Activated CD4-positive, alpha-beta memory T cell treated with anti-CD3 and anti-CD28 coated beads for 36 hours (primary cell): ENCODE measurements at places on chromosomes 16 and 17.

DNA sequence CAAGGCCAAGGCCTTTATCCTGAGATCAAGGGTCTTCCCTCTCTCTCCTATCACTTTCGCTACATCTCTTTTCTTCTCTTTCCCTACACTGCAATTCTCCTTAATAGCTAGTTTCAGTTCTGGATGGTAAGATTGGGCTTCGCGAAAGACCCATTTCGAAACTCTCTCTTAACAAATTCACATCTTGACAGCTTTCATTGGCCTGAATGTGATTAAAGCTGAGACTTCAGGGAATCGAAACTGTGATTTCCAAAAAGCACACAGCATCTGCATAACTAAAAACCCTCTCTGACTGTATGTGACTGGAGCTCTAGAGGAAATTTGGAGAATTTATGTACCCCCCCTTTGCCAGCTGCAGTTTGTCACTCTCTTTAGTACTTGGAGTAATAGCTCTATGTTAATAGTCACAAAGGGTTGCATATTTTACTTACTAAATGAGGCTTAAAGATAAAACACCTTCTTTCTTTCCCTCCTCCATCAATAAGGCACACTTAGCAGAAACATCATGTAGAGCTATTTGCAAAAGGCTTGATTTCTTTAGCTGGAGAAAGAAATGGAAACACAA lies 105.3 kb upstream of the FAM20A start:
- DNase-seq, result no peak

GRCh38 chr16:3590736-3591435 lies 13.7 kb upstream of the NLRC3 start:
- no peak for DNase-seq

GRCh38 chr17:35752945-35753764 lies at the start of gene GAS2L2:
Gene GAS2L2, minus strand, starts transcription at chr17:35753239. Its CDS starts 389 bp downstream, at chr17:35752850.
- no peak for DNase-seq

DNA sequence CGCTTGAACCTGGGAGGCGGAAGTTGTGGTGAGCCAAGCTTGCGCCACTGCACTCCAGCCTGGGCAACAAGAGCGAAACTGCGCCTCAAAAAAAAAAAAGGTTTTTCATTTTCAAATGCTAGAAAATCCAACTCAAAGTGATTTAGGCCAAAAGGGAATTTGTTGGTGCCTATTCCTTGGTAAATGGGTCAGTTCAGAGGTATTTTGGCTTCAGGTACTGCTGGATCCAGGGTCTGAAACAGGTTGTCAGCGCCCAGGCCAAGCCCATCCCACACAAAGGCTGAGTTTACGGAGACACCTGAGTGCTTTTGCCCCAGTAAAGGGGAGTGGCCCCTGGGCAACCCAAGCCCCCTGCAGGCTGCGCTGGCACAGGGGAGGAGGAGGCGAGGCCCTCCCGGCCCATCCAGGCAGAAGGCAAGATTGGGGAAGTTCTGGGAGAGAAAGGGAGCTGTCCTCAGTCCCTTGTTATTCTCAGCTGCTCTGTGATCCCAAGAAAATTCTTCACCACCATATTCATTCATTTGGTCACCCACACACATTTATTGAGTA lies 8.5 kb upstream of the JPH3 start:
- no peak for DNase-seq

- DNase-seq, result no peak
These were observed 201.7 kb downstream of the NPIPB11 start for GRCh38 chr16:29204806-29205135.

DNA sequence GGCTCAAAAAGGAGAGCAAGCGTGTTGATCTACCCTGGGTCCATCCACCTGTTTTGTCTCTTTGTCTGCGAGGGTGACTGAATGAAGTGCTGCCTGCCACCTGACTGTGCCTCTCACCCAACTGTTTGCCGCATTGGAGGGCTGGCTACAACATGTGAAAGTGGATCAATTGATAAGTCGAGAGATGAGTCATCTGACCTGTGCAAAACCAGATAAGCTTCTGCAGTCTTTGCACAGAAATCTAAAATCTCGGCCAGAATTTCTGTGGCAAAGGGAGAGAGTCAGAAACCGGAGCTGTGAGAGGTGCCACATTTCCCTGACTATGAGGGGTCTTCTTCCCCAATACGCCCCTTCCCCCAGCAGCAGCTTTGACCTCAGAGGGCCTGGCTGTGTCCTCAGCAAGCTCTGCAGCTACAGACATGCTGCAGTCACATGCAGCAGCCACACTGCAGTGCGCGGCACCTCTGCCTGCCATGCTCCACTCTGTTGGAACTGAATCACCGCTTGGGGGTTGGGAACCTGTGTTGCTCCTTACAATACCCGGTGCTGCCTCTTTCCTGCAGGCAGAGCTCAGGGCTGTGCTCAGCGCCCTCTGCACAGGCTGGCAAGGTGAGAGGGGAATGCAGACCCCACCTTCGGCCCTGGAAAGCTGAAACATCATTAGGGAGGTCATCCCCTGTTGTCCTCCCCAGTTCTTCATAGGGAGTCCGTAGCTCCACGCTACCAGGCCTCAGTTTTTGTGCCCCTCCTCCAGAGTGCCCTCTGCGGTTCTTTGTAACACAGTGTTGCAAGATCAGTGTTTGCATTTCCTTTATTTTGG lies 16.2 kb upstream of the HAS3 start:
- DNase-seq, result peak; percentile 62

GRCh38 chr16:85963753-85964285 lies 64.9 kb downstream of the IRF8 start:
- DNase-seq, result no peak

DNA sequence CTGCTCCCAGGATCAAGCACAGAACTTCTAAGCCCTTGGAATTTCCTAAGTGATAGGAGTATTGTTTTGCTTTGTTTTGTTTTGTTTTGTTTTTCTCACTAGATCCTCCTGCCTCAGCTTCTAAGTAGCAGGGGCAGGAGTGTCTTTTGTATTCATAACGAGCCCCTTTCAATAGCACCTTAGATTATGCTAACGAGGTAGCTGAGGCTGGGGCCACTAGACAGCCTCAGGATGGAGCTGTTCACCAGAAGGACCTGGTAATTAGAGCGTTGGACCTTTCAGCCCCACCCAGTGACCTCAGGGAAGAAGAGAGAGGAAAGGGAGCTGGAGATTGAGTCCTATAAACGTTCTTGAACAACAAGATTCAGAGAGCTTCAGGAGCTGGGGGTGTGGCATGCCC lies 43.6 kb downstream of the IKZF3 start:
- no peak for DNase-seq

GRCh38 chr16:56332464-56333079 lies 92.8 kb downstream of the AMFR start:
- peak; percentile 32 for DNase-seq

DNA sequence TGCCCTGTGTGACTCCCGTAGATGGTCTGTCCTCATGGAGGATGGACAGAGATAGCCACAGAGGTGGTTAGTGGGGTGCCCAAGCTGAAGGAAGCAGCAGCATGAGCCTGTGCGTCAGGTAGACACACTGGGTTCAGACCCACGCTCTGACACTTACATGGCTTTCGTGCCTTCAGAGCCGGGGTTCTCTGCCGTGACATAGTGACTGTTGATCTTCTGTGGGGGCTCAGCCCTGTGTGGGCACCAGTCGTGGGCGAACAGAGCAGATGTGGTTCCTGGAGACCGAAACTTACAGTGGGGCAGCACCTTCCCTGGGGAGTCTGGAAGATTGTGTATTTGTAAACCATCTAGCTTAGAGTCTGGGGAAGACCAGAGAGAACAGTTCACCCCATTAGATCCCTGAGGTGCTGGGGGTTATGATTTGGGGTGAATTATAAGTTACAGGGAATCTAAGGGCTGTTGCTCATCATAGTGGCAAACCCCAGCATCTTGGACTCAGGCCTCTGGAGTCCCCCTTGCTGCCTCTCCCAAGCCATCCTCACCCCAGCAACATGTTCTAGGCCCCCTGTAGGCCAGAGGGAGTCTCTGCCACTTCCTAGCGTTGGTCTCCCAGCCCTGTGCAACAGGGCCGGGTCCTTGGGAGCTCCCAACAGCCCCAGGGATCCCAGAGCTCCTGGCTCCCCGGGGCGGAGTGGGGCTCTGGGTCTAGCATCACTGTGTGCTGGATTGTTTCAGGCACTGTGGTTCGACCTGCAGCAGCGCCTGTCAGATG lies 28.6 kb downstream of the NECAB2 start:
- no peak for DNase-seq

- DNase-seq, result no peak
These were observed 34.5 kb upstream of the KDM8 start for GRCh38 chr16:27168790-27169189.

GRCh38 chr16:16149710-16150116 lies 73.6 kb downstream of the ABCC6 start:
- no peak for DNase-seq

GRCh38 chr17:14199601-14200000 lies 37.1 kb downstream of the CDRT15 start:
- DNase-seq, result no peak

DNA sequence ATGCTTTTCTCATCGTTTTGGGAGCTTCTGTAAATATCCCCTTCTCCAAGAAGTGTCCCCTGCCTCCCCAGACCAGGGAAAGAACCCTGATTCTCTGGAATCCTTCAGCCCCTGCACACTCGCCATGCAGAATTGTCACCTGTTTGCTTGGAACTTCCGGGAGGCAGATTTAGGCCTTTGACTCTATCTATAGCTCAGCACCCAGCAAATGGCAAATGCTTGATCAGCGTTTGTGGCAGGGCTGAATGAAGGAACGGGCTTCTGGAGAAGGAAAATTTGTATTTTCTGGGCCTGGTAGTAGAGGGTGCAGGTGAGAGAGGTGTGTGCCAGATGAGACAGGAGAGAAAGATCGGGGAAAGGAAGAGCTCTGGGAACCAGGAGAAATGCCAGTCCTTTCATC lies 18.3 kb upstream of the CACNG4 start:
- no peak for DNase-seq

GRCh38 chr16:1285669-1286512 lies 23.5 kb upstream of the UBE2I start:
- no peak for DNase-seq

DNA sequence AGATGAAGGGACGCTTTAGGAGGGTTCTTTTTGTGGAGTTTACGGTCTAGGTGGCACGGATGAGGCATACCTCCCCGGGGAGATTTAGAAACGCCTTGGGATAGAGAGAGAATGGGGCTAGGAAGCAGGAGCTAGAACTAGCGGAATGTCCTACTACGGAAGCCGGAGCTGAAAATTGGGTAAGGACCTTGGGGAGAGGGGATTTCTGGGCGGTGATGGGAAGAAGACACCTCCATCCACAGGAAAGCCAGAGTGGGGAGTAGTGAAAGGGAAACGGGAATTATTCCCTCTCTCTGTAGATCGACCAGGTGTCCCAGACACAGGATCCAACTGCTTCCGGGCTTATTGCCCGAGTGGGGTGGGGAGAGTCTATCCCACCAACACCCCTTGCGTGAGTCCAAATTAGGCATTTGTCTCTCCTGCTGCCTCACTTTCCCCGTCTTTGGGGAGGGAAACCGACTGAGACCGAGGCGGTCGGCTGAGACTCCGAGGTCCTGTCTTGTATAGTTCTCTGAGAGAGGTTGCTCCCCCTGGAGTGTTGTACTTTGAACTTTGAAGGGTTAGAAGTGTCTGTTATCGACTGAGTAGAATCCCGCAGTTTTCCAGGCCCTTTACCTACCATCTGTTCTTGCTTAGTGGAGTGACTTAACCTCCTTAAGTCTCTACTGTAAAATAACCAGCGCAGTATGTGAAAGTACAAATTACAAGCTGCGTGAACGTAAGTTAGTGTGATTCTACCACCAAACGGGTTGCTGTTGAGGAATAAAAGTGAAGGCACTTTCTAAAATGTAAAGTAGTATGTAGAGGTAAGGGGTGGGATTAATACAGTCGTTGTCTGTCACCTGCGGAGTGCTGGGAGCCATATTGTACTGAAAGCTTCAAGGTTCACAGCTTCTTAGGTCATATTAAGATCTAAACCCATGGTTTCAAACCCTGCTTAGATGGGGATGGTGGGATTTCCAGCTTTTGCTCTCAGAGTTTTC lies 1.0 kb downstream of the RSPRY1 start:
- DNase-seq, result peak; percentile 31

DNA sequence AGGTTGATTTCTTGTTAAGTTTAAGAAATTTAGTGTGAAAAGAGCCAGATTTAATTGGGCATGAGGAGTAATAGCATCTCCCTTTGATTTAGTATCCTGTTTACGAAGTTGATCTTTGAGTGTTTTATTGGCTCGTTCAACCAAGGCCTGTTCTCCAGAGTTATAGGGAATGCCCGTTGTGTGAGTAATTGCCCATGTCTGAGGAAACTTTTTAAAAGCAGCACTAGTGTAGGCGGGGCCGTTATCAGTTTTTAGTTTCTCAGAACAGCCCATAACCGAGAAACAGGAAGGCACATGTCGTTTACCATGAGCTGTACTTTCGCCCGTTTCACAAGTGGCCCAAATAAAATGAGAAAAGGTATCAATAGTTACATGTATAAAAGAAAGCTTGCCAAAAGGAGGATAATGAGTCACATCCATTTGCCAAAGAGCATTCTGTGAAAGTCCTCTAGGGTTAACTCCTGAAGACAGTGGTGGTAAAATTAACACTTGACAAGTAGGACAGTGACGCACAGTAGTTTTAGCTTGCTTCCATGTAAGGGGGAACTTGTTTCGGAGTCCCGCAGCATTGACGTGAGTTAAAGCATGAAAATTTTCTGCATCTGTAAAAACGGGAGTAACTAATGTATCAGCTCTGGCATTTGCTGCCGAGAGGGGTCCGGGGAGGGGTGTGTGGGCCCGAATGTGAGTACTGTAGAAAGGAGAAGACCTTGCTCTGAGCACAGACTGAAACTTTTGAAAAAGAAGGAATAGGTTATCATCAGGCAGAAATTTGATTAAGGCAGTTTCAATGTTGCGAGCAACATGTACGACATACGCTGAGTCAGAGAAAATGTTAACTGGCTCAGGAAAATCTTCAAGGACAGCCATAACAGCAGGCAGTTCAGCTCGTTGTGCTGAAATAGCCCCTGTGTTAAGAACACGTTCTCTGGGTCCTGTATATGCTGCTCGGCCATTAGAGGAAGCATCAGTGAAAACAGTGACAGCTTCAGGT lies 18.5 kb upstream of the KCTD5 start:
- DNase-seq, result peak; percentile 87
